ENCODE measurements at places on chromosomes 4 and X.

DNA sequence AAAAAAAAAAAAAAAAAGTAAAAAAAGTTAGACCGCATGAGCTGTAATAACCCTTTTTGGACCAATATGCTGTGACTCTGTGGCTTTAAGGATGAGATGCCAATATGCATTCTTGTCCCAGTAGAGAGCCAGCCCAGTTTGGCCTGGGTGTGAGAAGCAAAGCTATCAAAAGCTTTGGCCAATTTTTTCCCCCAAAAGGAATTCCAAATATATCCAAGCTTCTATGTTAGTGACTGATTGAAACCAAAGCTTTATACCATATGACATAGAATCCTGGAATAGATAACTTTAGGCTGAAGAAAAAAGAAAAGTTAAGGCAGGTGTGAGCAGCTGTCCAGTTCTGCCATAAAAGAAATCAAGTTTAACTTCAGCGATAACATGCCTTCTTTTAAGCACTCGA is 30.5 kb upstream of the RBPJ start:
- no peak for DNase-seq

GRCh38 chr4:80587871-80588385 is 252.4 kb downstream of the CFAP299 start:
- no peak for DNase-seq

GRCh38 chr4:117512414-117512813 is 427.0 kb upstream of the TRAM1L1 start:
- no peak for DNase-seq

DNA sequence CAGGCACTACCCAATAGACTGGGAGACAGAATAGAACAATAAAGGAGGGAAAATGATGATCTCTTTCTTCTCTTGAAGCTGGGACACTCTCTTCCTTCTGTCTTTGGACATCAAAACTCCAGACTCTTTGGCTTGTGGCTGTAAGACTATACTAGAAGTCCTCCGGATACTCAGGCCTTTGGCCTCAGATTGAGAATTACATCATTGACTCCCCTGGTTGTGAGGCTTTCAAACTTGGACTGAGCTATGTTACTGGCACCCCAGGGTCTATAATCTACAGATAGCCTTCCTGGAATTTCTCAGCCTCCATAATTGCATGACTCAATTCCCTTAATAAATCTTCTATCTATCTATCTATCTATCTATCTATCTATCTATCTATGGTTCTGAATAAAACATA is 294.2 kb upstream of the CT83 start:
- DNase-seq: no peak

DNA sequence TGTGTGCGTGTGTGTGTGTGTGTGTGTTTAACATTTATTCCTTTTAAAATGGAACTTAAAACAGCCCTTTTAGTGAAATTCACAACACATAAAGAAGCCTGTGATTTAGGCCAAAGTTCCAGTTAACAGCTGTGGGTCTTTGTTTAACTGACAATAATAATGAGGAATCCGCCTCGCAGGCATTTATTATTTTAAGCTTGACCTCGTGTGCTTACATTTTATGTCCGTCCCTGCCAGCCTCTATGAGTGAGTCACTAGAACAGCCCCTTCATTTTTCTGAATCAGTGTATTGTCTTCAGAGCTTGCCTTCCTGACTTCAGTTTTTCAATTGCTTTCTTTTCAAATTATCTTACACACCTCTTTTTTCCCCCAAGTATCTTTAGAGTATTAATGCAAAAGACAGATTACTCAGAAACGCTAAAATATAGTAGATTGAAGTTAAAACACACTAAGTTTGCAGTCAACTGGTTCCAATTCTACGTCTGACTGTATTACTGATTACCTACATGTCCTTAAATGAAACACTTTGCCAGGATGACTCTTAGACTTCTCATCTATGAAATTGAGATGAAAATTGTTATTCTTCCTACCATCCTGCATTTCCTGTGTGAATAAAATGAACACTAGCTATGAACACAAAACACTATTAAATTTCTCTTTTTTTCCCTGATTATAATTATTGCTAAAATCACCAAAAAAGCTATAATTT is 319.6 kb upstream of the HS3ST1 start:
- DNase-seq: peak; percentile 97

DNA sequence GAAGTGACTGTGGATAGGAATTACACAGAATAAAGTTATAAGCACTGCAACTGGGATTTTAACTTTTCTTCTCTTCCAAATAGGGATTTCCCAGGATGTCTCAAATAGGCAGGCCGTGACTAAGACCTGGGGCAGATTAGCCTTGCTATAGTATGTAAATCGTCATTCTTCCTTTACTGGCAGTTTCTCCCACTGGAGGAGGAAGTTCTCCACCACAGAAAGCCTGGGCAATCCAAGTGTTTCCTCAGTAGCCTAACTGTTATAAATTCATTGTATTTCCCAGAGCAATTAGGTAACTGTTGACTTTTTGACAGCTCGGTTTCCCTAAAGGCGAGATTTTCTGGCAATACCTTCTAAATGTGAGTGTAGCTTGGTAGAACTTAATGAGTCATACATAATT is at the start of gene TNIP3:
TNIP3 (minus strand) TSS at position 31 of the 400 bp plus-strand sequence. CDS start 196 bp downstream, outside the sequence.
- DNase-seq: peak; percentile 73
